H1 (cell line): ENCODE measurements at places on chromosomes 5 and 9. TPM values are rescaled to one million over a fixed set of nuclear protein-coding genes. Genes with fewer than 3 reads are reported as not detected.

The CD274 gene
- polyA plus RNA-seq: 0.08 TPM in 1 of 2 replicates, not detected in the other

The SLC4A9 gene
- polyA plus RNA-seq: 0.15 and 0.24 TPM in 2 replicates

The FCN1 gene
- not detected in 2 replicates for polyA plus RNA-seq

The SLC23A1 gene
- polyA plus RNA-seq: 0.03 TPM in 1 of 2 replicates, not detected in the other

The OMD gene
- polyA plus RNA-seq: not detected in 2 replicates

The TMEM174 gene
- polyA plus RNA-seq: not detected in 2 replicates

The SOHLH1 gene
- 0.05 and 0.11 TPM in 2 replicates for polyA plus RNA-seq

The NR2F1-AS1 gene
- polyA plus RNA-seq: 1.1 and 5.6 TPM in 2 replicates

The GNA14 gene
- 3.8 and 6.3 TPM in 2 replicates for polyA plus RNA-seq

The FAM153A gene
- 0.22 TPM in 1 of 2 replicates, not detected in the other for polyA plus RNA-seq

The OR1J2 gene
- not detected in 2 replicates for polyA plus RNA-seq

DNA sequence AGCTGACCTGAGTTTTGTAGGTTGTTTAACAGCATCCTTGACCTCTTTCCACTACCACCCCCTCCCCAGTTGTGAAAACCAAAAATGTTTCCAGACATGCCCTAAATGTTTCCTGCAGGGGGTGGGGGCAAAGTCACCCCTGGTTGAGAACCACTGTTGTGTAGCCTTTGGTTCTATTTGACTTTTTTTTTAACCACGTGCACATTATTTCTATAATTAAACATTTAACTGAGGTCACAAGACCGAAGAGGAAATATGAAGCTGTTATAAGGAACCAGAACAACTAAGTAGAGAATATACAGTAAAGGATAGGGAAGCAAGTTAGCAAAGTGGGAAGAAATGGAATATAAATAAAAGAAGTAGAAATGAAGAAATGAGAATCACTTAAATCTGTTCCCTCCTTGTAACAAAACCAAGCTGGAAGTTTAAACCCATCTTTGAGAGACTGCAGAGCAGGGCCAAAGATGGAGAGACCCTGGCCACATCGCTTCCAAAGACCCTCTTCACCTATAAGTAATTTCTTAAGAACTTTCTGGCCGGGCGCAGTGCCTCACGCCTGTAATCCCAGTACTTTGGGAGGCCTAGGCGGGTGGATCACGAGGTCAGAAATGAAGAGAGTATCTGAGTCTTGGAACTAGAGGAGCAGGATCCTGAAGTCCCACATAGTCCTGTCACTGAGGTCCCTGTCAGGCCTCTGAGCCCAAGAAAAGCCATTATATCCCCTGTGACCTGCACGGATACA is 14.4 kb downstream of the SIT1 start:
- DNase-seq: no peak

- no peak for DNase-seq
Observed at GRCh38 chr5:173318881-173319620, 9.2 kb downstream of the STC2 start.

GRCh38 chr5:69432412-69433206 is 17.7 kb downstream of the MARVELD2 start:
- no peak for DNase-seq

- no peak for DNase-seq
Observed at GRCh38 chr5:158643840-158644239, 455.9 kb downstream of the EBF1 start.

- DNase-seq: no peak
Observed at GRCh38 chr5:135988546-135988945, 33.8 kb upstream of the LECT2 start.

- DNase-seq: no peak
Observed at GRCh38 chr5:160506006-160507004, 84.7 kb downstream of the PTTG1 start.

- no peak for DNase-seq
Observed at GRCh38 chr9:126582427-126582826, 31.3 kb upstream of the LMX1B start.

DNA sequence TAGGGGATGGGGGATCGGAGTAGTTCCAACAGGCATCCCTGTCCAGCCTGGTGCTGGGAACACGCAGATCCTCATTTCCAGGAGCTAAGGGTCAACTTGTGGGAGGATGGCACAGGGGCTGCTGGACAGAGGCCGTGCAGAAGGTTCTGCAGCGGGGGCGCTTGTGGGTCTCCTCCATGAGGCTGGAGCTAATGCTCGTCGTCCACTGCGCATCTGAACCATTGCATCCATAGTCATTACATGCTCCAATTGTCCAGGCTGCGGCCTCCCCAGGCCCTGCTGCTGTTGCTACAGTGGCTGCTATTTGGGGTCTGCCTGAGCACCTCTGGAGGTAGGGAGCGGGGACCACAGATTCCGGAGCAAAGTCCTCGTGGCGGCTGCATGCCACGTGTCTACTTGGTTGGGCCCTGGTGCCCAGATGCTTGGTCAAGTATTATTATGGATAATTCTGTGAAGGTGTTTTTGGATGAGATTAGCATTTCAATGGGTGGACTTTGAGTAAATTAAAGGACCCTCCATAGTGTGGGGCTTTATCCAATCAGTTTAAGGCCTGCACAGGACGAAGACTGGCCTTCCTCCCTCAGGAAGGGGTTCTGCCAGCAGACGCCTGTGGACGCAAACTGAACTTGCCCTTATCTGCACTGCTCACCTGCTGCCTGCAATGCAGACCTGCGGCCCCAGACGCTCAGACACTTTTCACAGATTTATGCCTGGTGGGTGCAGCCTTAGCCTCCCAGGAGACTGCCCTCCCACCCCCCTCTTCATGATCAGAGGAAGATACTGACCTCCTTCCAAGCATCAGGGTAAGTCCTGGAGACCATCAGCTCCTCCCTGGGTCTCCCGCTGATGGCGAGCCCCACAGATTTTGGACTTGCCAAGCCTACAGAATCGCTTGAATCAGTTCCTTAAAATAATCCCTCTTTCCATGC is 127.5 kb upstream of the IRX4 start:
- DNase-seq: no peak

GRCh38 chr9:108374626-108375025 is 481.2 kb downstream of the ACTL7B start:
- DNase-seq: no peak

- DNase-seq: no peak
Observed at GRCh38 chr5:118875131-118875530, 113.2 kb downstream of the DTWD2 start.

DNA sequence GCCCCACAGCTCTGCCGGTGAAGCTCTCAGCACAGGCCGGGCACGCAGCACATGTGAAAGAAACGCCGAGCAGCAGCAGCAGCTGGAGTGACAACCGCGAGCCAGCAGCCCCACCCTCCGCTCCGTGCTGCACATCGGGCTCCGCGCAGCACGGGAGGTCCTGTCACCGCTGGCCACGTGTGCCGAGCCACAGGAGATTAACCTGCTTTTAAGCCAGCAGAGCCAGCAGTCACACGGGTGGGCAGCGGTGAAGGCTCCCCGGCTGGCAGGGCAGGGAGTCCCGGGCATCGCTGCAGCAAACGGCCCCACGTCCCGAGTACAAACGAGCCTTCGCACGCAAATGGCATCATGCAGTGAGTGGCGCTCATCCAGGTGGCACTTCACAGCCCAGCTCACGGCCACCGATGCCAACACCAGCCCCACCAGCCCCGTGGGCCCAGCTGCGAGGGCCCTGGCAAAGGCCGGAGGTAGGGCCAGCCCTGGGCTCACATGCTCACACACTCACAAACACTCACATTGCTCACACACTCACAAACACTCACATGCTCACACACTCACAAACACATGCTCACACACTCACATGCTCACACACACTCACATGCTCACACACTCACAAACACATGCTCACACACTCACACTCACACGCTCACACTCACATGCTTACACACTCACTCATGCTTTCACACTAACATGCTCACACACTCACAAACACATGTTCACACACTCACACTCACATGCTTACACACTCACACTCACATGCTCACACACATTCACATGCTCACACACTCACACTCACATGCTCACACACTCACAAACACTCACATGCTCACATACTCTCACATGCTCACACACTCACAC is 11.1 kb downstream of the CCDC187 start:
- no peak for DNase-seq

- no peak for DNase-seq
Observed at GRCh38 chr5:31106278-31106677, 87.2 kb upstream of the CDH6 start.

GRCh38 chr5:821504-821903 is 29.3 kb downstream of the ZDHHC11 start:
- no peak for DNase-seq

DNA sequence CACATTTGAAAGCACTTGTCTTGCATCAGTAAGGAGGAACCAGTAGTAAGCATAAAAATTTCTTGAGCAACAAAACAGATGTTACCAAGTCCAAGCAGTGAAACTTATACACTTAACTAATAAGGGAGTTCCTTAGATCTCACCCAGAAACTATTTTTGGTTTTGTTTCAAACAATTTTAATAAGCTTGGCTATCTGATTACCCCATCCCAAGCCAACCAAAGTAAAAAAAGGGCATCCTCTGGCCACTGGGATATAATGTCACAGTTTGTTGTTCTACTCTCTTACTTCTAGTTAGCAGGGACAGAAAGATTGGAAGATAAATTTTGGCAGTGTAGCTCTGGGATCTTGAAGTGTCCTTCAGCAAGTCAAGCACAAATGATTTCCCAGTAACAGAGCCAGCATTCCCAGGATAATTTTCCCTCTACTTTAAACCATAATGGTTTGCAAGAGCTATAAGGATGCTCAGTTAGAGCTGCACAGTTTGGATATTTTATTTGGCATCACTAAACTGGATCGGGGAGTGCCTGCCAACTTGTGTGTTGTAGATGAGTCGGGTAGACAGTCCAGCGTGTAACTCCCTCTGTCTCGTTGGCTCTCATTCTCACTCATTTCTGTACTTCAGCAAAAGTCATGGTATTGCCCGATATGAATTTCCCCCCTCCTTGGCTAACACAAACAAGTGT is 161.9 kb upstream of the HMHB1 start:
- no peak for DNase-seq

- no peak for DNase-seq
Observed at GRCh38 chr5:96876292-96876850, at the start of gene ERAP2. ERAP2 (plus strand) TSS chr5:96876500; CDS start chr5:96879686, 3,186 bp downstream.

- DNase-seq: no peak
Observed at GRCh38 chr5:13357929-13358328, 586.6 kb downstream of the DNAH5 start.

DNA sequence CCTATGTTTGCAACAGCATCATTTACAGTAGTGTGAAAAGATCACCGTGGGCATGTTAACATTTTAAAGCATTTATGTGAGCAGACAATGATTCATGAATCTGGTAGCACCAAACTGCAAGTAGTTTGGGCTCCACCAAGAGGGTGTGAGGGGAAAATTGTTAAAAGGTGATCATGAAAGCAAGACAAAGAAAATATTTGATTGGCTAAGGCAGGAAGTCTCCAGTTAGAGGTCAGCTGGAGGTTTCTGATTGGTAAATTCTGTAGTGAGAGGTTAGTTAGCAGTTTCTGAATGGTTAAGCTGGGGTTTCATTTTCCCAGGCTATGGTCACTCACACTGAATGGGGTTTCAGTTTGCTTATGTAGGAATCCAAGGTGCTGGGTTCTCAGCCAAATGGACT is 13.5 kb upstream of the DRD1 start:
- no peak for DNase-seq

DNA sequence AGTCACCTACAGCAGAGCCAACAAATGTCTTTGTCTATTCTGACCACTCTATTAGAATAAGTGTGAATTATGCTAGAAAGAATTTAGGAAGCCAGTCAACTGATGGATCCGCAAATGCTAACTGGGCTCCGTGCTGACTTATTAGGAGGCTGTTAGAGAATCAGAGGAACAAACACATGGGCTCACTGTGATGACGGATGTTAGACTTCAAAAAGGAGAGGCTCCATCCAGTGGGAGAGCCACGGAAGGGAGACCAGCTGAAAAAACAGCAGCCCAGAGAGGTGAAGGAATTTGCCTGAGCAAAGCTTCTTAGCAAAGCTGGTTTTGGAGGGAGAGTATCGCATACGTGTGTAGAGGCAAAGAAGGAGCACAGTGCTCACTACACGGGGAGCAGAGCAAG is 5.8 kb upstream of the TGFBI start:
- DNase-seq: no peak

DNA sequence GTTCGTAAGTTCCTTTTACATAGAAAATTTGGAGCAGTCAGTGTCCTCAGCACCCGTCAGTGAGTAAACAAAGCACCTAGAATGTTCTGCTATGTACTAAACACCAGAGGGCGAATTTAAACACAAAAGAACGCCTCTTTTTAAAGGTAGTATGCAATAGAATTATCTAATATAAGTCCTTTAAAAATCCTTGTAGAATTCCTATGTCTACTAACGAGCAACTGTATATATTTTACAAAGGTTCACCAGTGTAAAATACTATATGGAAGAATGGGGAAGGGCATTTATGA is 499 bp upstream of the TMEM232 start:
- DNase-seq: no peak

- DNase-seq: no peak
Observed at GRCh38 chr5:54717459-54717858, 199.9 kb downstream of the SNX18 start.

- no peak for DNase-seq
Observed at GRCh38 chr5:124725040-124725434, 21.4 kb downstream of the ZNF608 start.

- DNase-seq: no peak
Observed at GRCh38 chr5:16600946-16601345, 15.9 kb downstream of the RETREG1 start.

DNA sequence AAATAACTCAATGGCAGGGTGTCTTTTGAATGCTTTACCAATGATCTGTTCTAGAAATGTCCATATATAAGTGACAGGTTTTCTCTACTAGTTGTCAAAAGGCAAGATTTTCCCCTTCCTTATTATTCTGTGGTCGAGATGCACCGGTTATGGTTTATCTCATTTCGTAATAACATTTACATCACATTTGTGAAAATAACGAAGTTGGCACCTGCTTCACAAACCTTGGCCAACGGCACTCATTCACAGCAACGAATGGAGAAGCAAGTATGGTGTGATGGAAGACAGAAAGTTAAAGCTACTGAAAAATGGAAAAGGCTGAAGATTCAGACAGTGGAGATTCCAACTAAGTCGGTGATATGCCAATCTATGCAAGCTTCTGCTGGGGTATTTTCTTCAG is 235.8 kb downstream of the KCTD16 start:
- DNase-seq: no peak
